ENCODE measurements at places on chromosomes 5 and 9.

DNA sequence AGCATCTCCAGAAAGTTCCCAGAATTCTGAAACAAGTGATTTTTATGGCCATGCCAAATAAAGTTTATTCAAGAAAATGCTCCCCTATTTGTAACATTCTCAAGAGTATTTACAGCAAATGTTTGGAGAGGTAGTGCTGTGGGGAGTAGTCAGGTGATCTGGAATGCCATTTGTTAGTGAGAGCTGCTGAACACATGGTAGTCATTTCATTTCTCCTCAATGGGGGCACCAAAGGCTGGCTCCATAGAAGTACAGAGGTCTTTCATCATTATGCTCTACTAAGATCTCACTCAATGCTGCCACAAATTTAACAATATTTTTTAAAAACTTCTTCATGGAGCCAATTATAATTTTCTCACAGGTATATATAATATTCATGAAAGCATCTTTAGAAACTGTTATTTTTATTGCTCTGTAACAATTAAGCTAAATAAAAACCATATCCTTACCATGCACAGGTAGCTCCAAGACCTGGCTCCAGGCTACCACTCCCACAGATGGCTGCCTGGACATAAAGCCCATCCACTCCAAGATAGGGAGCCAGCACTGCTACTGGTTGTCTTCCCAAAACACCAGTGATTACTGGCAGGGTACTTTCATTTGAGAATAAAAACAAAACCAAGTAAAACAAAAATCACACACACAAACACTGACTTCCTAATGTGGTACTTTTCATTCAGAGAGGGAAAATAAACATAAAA lies 200.8 kb downstream of the PLK2 start:
- DNase-seq, result no peak

DNA sequence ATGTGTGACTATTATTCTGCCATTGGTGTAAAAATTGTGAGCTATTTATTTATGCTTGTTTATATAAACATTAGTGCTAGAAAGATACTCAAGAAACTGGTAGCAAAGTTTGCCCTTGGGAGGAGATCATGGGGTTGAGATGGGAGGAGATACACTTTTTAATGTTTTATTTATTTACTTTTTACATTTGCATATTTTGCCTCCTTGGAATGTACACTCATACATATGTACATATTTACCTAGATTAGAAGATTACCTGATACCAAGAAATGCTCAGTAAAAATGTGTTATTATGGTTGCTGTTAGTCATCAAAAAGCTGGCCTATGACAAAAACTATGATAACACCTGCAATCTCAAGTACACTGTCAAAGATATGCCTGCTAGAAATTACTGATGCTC lies 195.2 kb downstream of the KCTD16 start:
- no peak for DNase-seq

- DNase-seq, result no peak
These were observed 394.0 kb upstream of the KLF4 start for GRCh38 chr9:107883496-107884124.

GRCh38 chr5:108090946-108091345 lies 291.0 kb downstream of the FBXL17 start:
- no peak for DNase-seq

DNA sequence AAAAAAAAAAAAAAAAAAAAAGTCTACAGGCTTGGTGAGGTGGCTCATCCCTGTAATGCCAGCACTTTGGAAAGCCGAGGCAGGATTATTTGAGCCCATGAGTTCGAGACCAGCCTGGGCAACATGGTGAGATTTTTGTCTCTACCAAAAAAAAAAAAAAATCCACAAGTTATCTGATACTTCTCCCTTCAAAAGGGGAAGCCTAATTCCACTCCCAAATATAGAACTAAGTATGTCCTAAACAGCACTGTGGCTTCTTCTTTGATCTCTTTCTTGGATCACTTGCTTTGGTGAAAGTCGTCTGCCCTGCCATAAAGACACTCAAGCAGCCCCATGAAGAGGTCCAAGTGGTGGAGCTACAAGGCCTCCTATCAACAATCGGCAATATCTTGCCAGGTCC lies 18.8 kb upstream of the STING1 start:
- no peak for DNase-seq

DNA sequence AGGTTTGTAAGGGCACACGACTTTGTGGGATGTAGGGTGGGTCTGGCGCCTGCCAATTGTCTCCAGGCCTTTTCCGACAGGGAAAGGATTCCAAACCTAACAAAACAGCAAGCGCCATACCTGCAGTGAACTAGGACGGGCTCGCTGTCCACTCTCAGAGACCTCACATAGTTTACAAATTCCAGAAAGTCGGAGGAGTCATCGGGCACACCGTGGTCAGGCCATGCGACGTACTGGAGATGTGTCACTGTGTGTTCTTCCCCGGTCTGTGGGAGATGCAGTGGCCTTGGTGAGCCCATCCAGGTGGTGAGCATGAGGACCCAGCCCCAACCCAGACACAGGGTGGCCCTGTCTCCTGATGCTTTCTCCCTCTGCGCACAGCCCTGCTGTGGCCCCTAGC lies 61.3 kb upstream of the EPB41L4B start:
- no peak for DNase-seq

DNA sequence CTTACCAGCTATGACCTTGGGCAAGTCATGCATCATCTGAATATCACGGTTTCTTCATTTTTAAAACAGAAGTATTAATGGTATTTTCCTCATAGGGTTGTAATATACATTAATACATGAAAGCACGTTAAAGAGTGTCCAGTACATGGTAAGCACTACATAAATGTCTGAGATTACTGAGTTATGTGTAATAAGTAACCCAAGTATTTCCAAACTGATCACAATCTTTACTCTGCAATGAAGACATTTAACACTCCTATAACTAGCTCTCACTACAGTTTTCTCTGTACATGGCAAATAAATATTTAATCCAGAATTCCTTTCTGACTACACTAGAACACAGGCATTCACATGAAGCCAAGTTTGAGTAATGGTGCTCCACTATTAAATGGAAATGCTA lies 4.0 kb downstream of the GLDC start:
- no peak for DNase-seq

GRCh38 chr5:16987776-16988175 lies 51.7 kb upstream of the MYO10 start:
- no peak for DNase-seq

GRCh38 chr5:180339583-180340183 lies 13.5 kb downstream of the GFPT2 start:
- no peak for DNase-seq

- peak; percentile 74 for DNase-seq
These were observed 108.7 kb downstream of the RXRA start for GRCh38 chr9:134434894-134435506.

DNA sequence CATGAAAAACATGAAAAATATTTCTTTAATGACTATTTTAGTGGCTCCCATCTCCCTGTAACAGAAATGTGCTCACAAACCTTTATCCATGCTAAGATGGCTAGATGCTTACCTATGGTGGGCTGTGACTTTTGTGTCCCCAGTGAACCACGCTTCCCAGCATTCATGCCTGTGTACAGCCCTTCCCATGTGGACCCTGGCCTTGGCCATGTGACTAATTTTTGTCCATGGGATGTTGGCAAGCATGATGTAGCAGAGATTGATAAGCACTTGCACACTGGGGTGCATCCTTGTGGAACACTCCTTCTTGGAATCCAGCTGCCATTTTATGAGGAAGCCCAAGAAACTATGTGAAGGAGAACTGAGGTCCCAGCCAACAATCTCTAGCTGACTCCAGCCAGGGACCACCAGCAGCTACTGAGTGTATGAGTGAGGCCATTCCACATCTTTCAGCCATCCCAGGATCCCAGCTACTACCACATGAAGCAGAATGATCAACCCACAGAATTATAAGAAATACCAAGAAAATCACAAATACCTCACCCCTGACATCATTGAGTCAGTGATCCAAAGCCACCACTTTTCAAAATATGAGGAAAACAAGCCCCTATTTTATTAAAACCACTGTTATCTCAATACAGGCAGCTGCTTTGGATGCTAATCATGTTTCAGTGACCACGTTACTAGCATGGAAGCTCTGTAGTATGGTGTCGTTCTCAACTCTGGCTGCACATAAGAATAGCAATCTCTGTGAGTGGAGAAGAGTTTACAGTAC lies 16.1 kb upstream of the RAI14 start:
- peak; percentile 83 for DNase-seq

GRCh38 chr9:75230469-75230868 lies 142.2 kb downstream of the OSTF1 start:
- DNase-seq, result no peak

- DNase-seq, result no peak
These were observed 325.4 kb downstream of the KDM4C start for GRCh38 chr9:7083192-7083591.

DNA sequence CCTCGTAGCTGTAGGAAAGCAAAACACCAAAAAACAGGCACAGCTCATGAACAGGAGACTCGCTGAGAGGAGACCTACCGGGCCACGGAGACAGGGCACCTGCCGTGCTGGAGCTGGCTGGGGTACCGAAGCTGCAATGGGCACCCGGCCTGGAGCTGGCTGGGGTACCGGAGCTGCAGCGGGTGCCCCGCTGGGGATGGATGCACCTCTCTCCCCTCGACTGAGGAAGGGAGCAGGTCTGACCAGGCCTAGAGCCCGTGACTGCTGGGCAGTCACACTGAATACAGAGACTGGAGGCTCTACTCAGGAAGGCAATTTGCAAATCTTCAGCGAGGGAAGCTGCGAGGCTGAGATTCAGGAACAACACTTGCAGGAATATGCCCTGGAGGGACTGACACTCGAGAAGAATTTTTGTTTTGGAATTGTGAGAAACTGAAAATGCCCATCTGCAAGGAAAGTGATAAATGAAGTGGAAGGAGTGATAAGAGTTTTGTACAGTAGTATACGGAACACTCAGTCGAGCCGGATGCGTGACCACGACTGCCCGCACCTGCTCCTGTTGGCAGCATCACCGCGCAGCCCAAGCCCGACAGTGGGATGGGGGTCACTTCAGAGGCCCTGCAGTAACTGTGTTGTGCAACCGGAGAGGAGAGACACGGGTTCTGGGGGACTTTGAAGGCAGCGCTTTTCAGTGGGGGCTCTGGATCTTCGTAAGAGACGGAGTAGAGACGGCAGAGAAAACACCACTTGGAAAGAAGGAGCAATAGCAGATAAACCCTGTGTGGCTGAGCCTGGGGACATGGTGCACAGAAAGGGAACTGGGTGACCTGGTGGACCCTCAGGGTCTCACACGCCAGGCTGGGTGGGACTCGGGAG lies 27.9 kb upstream of the LPCAT1 start:
- no peak for DNase-seq

GRCh38 chr5:134533115-134533815 lies 7.8 kb downstream of the JADE2 start:
- no peak for DNase-seq

GRCh38 chr5:173165177-173166016 lies 21.1 kb downstream of the BNIP1 start:
- DNase-seq, result no peak

GRCh38 chr5:174793684-174794328 lies 69.4 kb downstream of the MSX2 start:
- DNase-seq, result no peak

DNA sequence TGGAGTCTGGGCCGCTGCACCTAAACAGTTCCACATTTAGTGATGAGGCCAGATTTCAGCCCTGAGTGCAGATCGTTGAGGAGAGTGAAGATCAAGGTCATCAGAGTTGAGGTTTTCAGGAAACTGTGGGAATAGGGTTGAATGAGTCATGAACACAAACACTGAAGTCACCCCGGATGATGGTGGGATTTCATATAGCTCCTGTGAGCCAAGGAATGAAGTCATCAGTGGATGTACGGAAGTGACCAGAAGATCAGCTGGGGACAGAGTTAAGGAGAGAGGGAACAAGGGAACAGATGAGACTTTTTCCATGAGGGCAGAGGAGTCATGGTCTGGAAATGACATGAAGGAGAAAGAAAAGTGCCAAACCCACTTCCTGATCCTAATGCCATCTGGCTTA lies 36.5 kb downstream of the PALM2AKAP2 start:
- DNase-seq, result peak; percentile 98

- no peak for DNase-seq
These were observed 382.9 kb downstream of the GLIS3 start for GRCh38 chr9:3916984-3917383.

DNA sequence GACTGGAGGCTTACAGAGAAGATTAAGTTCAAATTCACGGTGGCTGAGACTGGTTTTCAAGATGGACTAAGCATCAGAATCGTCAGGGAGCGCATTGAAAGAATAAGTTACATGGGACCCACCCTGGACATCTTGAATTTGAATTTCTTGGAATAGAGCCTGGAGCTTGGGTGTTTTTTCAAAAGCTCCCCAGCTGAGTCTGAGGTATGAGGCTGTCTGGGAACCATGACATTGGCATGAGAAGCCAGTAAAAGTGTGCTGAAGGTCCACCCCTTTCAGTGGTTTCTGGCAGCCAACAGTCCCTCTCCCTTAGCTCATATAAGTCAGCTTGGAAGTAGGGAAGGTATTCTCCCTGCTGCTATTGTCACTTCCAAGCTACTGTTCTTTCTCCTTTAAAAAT lies 97.8 kb downstream of the MAST4 start:
- no peak for DNase-seq

DNA sequence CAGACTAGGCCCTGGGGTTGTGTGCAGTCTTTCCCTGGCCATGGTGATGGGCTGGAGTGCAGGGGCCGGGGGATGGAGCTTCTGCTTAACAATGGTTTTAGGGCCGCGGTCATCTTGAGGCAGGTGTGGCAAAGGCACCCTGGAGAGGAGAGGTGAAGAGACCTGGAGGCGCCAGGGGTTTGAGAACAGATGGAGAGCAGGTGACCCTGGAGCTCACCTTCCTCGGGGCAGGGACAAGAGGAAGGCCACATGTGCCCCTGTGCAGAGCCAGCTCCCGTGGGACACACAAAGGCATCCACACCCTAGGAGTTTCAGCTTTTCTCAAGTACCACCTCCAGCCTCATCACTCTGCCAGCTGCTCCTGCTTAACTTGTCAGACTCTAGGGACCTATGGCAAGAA lies 46.4 kb upstream of the SH3GL2 start:
- DNase-seq, result no peak

- DNase-seq, result peak; percentile 97
These were observed 6.8 kb upstream of the RECK start for GRCh38 chr9:36029765-36030528.

DNA sequence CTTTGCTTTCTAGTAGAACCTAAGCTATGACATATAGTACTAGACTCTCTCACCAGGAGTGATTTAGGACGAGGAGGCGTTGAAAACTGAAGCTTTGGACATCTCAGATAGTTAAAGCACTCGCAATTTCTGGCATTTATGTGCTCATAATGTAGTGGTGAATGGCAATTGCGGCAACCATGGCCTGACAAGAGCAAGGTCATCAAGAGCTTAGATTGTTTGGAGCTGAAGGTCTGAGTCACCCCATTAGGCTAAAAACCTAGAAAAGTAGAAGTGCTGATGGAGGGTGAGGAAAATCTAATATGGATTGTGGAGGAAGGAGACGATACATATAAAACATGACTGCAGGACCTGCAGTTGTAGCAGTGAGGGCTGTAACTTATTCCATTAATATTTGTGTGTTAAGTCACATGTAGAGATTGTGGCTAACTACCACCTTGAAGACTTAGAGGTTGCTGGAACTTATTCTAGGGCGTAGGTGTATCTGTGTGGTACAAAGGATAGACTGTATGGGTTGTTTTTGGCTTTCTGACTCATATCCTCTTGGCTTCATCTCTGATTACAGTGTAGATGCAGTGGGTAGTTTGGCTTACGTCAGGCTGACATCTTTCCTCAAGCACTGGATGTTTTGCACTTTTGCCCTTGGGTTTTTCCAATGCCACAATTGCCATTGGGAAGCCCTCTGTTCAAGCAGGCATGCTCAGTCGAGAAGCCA lies 138.9 kb upstream of the CDKN2B start:
- DNase-seq, result no peak

- DNase-seq, result no peak
These were observed 43.8 kb downstream of the NDFIP1 start for GRCh38 chr5:142152384-142152732.
